ENCODE measurements at places on chromosomes 12 and 14.

DNA sequence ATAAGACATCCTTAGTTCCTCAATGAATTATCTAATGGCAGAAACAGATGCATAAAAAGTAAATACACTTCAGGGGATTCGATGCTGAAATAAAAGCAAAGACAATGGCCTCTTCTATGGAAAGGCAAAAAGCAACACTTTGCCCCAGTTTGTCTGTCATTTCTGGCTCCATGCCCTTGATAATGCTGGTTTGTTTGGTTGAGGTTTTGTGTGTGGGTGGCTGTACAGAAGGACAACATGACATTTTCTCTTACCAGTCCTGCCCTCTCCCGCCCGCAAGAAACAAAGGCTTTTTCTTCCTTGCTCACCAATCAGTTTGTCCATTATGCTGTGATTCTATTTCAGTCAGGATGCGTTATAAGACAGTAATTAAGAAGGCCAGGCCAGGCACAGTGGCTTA is 18.1 kb upstream of the WDR89 start:
- no peak overlapping the region for H3K27ac ChIP-seq
- DNase-seq = no peak
- peaks cover 4% of the 10 kb centered on the region for H3K36me3 ChIP-seq
- H3K27me3 ChIP-seq = no peaks in the 10 kb centered on the region
- H3K4me1 ChIP-seq = peaks cover 3% of the 10 kb centered on the region

GRCh38 chr12:128458301-128458974 is 191.5 kb downstream of the TMEM132C start:
- no peaks in the 10 kb centered on the region for H3K36me3 ChIP-seq
- H3K4me3 ChIP-seq = no peak overlapping the region

DNA sequence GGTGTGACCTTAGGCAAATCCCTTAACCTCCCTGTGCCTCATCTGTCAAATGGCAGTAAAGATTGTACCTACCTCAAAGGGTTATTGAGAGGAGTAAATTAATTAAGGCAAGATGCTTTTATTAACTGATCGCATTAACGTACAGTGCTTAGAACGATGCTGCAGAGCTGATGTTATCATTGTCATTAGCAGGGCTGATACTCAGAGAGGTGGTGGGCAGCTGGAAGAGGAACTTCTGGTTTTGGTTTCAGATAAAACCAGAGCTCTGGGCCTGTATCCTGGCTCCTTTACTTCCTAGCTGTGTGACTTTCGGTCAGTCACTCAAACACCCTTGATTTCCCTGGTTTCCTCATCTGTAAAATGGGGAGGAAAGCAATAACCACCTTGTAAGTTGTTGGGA is 55.1 kb downstream of the CALM1 start:
- H3K27ac ChIP-seq = no peak overlapping the region
- H3K36me3 ChIP-seq = no peaks in the 10 kb centered on the region
- no peaks in the 10 kb centered on the region for H3K27me3 ChIP-seq

DNA sequence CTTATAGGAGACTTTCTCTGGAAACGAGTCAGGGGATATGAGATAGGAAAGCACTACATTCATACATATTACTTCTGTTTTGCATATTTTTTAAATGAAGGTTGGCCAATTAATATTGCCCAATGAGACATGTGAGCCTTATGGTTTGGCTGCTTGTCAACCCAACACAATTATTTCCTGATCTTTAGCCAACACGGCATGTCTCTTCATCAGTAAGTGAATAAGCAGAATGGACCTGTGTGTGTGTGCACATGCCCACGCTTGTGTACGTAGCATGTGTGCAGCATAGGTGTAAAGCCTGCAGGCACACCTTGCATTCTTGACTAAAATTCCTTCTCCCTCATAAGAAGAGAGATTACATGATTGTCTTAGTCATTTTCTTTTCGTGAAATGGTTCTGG is 88.3 kb downstream of the STON2 start:
- H3K36me3 ChIP-seq = no peaks in the 10 kb centered on the region
- no peak overlapping the region for H3K27ac ChIP-seq
- H3K27me3 ChIP-seq = no peaks in the 10 kb centered on the region
- no peak overlapping the region for H3K4me3 ChIP-seq
- H3K4me1 ChIP-seq = peaks cover 16% of the 10 kb centered on the region
- DNase-seq = peak; percentile 63

- peak; percentile 5 for DNase-seq
- H3K4me3 ChIP-seq = no peak overlapping the region
- H3K4me1 ChIP-seq = no peaks in the 10 kb centered on the region
- no peak overlapping the region for H3K27ac ChIP-seq
Observed at GRCh38 chr12:116773276-116773731, 35.2 kb downstream of the RNFT2 start.

GRCh38 chr12:95116341-95116740 is 42.9 kb upstream of the NR2C1 start:
- H3K36me3 ChIP-seq = peaks cover 16% of the 10 kb centered on the region
- peaks cover 5% of the 10 kb centered on the region for H3K4me1 ChIP-seq
- H3K27me3 ChIP-seq = no peaks in the 10 kb centered on the region
- no peak overlapping the region for H3K27ac ChIP-seq

DNA sequence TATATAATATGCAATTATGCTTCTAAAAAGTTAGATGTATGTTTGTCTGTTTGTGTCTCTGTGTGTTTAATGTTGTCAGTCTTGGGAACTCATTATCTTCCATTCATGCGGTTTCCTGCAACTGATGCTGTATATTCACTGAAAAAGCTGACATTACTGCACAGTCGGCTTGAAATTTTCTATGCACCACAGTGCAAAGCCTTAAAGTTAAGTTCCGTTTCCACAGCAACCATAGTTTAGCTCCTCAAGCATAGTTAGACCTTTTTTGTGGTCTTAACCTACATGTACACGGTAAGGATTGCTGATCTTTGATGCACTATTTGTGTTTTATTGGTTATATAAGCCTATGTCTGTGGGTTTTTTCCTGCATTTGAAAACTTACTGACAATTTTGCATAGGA is 309.4 kb downstream of the KCNC2 start:
- DNase-seq = no peak
- no peaks in the 10 kb centered on the region for H3K36me3 ChIP-seq
- no peak overlapping the region for H3K4me3 ChIP-seq
- H3K27ac ChIP-seq = no peak overlapping the region
- no peaks in the 10 kb centered on the region for H3K27me3 ChIP-seq

DNA sequence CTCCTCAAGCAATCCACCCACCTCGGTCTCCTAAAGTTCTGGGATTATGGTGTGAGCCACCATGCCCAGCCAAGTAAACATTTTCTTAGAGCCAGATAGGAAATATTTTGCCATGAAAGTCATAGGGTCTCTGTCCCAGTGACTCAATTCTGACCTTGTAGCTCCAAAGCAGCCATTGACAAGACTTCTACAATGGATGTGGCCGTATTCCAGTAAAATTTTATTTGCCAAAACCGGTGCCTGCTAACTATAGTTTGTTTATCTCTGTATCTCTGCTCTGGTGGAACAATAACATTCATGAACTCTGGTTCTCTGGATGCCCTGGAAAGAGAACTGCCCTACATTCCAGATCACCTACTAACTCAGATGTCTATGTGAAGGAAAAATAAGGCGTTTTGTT is 54.6 kb upstream of the USP44 start:
- H3K4me3 ChIP-seq = no peak overlapping the region
- no peak overlapping the region for H3K27ac ChIP-seq
- H3K36me3 ChIP-seq = no peaks in the 10 kb centered on the region

GRCh38 chr12:119802472-119802871 is 74.6 kb downstream of the CIT start:
- no peak overlapping the region for H3K27ac ChIP-seq
- H3K27me3 ChIP-seq = no peaks in the 10 kb centered on the region
- no peak overlapping the region for H3K4me3 ChIP-seq
- H3K4me1 ChIP-seq = peaks cover 7% of the 10 kb centered on the region

DNA sequence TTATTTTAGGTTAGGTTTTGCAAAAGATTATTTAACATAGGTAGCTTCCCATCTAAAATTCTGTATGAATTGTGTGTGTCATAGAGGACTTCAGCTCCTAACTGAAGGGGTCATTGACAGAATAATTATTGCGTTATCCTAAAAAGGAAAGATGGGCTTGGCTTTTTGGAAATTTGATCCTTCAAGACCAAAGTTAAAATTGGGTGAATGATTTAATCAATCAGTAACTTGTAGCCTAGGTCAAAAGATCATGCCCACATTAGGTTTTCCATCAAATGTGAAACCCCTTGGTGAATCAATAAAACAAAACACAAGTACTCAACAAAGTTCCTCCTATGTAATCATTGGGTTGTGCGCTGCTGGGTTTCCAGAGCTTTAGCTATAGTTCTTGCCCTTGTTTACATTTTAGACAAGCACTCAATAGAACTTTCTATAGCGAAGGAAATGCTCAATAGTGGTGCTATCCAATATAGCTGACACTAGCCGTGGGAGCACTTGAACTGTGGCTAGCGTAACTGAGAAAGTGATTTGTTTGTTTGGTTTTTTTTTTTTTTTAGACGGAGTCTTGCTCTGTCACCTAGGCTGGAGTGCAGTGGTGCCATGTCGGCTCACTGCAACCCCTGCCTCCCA is 37.6 kb upstream of the ARHGAP5 start:
- no peaks in the 10 kb centered on the region for H3K27me3 ChIP-seq
- H3K27ac ChIP-seq = no peak overlapping the region
- DNase-seq = no peak
- H3K36me3 ChIP-seq = no peaks in the 10 kb centered on the region
- no peak overlapping the region for H3K4me3 ChIP-seq

DNA sequence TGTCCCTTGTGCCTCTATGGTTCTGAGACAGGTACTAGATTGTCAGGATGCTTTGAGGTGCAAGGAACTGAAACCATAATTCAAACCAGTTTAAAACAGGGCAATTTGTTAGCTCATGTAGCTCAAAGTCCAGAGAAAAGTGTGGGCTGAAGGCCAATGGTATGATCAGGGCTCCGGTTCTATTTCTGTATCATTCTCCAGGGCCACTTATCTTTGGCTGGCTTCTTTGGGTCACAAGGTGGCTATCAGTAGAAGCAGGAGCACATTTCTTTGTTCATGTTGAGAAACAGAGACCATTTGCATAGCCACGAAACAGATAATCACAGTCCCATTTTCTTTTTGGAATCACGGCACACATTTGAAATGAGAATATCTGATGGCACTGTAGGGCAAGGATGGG is 294.9 kb downstream of the ETNK1 start:
- H3K4me1 ChIP-seq = peaks cover 5% of the 10 kb centered on the region
- H3K36me3 ChIP-seq = no peaks in the 10 kb centered on the region
- no peaks in the 10 kb centered on the region for H3K27me3 ChIP-seq
- DNase-seq = peak; percentile 12
- H3K4me3 ChIP-seq = no peak overlapping the region

DNA sequence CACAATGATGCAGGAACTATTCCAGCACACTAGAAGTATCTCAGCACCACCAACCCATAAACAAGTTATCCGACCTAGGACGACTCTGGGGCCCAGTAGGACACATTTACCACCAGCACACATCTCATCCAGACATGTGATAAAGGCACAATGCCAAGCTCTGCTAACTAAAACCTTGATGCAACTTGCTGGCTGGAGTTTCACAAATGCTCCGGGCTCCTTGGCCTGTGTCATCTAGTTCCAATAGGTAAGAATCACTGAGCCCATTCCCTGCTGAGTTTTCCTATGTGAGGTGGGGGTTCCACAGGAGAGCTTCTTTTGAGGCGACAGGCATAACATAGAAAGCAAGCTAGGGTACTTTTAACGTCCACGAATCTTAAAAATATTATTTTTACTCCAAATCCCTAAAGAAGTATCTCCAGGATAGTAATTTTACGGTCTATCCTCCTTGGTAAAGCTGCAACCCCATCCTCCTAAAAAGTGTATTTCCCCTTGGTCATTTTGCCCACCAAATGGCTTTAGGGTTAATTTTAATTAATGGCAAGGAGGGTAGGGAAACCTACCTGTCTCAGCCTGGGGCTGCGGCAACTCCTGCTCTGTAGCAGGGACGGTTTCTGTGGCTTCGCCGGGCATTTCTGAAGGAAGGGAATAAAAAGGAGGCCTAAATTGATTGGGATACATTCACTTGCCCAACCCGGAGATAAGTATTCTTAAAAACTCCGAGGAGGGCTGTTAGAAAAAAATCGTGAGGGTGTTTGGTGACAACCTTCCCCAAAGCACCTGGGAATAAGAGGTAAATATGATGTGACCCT is 1.0 kb downstream of the NACA start:
- DNase-seq = peak; percentile 67
- H3K4me1 ChIP-seq = peaks cover 14% of the 10 kb centered on the region
- H3K27me3 ChIP-seq = no peaks in the 10 kb centered on the region
- peak overlapping the region; percentile 85 for H3K27ac ChIP-seq
- H3K4me3 ChIP-seq = peak overlapping the region; percentile 87

DNA sequence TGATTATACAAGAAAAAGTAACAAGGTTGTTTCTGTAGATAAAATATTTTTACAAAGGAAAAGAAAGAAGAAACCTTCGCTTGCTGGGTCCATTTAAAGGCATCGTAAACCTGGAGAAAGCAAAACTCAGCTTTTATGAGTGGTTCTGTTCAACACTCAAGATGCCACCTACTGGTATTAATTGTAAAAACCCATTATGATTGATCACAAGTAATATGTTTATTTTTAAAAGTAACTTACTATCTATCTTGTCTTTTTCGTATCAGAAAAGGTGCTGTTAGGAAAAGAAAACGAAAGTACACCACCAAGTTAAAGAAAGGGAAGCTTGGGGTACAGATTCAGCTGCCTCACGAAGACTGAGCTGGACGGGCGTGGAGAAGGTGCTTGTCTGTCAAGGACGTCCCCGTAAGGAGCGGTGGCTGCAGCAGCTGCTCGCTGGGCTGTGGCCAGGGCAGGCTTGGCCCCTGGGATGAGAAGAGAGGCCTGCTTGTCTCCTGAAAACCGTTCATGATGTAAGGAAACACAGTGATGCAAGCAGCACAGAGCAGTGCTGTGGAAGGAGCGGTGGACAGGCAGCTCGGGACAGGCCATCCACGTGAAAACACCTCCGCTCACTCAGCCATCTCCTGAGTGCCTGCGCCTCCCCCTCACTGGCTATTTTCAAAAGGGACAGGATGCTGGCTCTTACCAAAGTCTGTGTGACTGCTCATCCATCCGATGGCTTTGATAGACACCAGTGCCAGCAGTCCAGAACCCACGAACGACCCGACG is 25.0 kb downstream of the SLC15A4 start:
- H3K4me3 ChIP-seq = no peak overlapping the region
- H3K27me3 ChIP-seq = no peaks in the 10 kb centered on the region
- no peak for DNase-seq
- peaks cover 51% of the 10 kb centered on the region for H3K36me3 ChIP-seq
- H3K27ac ChIP-seq = no peak overlapping the region
- no peaks in the 10 kb centered on the region for H3K4me1 ChIP-seq

DNA sequence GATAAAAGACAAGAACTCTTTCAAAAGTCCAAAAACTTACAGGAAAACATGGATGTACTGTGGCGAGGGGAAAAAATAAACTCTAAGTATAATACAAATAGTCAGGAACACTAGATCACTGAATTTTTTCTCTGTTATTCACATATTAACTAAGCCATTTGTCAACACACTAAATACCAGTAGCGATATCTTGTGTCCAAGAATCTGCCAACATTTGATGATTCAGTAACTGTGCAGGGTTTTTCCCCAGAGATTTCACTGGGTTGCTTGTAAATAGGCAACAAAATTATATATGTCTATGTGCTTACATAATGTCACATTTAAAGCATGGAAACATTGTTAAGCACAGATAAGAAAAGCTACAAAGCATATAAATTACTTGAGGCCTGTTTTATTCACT is 205.9 kb downstream of the KIF21A start:
- peak; percentile 65 for DNase-seq
- no peak overlapping the region for H3K4me3 ChIP-seq
- H3K27ac ChIP-seq = no peak overlapping the region
- no peaks in the 10 kb centered on the region for H3K27me3 ChIP-seq
- no peaks in the 10 kb centered on the region for H3K36me3 ChIP-seq

GRCh38 chr14:42143114-42143513 is 536.4 kb downstream of the LRFN5 start:
- DNase-seq = no peak
- H3K36me3 ChIP-seq = no peaks in the 10 kb centered on the region
- no peak overlapping the region for H3K27ac ChIP-seq
